ENCODE measurements at places on chromosomes 4 and X.

DNA sequence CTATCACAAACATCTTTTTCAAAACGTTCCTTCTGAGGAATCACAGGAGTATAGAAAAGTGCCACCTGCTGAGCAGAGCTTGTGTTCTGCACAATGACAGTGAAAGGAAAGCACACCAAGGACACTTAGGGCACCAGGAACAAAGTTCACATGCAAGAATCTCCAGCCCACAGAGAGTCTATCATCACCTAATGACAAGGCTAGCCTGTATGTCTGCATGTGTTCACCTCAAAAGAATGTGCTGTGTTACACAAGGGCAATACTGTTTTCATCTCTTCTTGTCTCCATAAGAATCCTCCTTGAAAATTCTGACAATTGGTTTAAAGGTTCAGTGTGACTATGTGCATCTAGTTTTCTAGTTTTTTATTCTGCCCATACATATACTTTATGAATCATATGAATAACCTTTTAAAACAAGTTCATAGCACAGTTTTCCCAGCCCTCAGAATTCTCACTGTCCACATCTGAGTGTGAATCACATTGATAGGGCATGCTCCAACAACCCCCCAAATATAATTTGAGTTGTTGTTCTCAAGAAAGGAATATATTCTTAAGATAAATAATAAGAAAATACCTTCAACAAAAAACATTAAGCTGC lies 118.0 kb downstream of the PWWP3B start:
- no peak for DNase-seq

DNA sequence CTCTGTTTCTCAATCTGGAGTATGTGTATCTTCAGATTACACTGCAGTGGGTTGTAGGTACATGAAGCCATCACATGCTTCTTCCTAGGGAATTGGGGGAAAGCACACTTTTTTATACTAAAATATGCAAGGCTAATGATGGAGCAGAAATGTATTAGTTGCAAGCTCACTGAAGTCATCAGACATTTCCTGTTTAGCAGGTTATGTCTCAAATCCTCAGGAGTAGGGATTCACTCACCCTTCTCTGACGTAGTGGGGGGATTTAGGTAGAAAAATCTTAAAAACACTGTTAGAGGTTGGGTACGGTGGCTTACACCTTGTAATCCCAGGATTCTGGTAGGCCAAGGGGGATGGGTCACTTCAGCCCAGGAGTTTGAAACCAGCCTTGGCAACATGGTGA lies 128.4 kb upstream of the GPC4 start:
- DNase-seq: no peak

DNA sequence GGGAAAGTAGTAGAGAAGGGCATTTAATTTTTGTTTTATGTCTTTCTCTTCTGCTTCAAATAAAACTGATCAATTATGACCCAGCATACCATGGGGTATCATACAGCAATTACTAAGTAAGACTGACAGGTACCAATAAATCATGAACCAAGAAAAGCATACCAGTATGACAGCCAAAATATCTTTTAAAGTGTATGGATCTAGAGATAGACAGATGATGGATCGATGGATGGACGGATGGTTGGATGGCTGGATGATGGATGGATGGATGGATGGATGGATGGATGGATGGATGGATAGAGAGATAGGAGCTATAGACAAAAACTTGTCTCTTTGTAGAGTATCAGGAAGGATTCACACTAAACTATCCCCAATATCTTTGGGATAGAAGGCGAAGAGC lies 1.4 kb downstream of the DDX60L start:
- no peak for DNase-seq

DNA sequence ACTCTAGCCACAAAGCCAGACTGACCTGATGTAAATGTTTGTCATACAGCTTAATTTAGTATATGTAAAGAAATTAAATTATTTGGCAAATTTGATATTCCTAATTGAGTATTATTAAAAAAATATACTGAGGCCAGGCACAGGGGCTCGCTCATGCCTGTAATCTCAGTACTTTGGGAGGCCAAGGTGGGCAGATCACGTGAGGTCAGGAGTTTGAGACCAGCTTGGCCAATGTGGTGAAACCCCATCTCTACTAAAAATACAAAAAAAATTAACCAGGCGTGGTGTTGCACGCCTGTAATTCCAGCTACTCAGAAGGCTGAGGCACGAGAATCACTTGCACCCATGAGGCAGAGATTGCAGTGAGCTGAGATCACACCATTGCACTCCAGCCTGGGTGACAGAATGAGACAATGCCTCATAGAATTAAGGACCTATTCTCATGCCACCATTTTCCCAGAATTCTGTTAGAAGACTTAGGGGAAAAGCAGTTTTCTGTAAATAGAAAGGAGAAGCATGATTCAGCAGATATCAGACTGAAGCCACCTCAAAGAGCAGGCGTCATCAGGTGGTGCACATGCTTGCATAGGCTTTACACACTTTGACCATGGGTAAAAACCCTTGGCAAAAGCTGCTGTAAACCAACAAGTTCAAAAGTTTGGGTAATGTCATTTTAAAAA lies 6.1 kb downstream of the UBQLN2 start:
- no peak for DNase-seq

DNA sequence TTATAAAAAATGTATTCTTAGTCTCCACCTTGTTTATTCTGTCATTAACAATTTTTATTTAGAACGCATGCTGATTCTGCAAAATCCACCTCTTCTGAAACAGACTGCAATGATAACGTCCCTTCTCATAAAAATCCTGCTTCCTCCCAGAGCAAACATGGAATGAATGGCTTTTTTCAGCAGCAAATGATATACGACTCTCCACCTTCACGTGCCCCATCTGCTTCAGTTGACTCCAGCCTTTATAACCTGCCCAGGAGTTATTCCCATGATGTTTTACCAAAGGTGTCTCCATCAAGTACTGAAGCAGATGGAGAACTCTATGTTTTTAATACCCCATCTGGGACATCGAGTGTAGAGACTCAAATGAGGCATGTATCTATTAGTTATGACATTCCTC lies 75.6 kb upstream of the SMARCA5 start:
- DNase-seq: no peak

GRCh38 chr4:99655308-99656081 lies 2.1 kb downstream of the C4orf54 start:
- DNase-seq: no peak

DNA sequence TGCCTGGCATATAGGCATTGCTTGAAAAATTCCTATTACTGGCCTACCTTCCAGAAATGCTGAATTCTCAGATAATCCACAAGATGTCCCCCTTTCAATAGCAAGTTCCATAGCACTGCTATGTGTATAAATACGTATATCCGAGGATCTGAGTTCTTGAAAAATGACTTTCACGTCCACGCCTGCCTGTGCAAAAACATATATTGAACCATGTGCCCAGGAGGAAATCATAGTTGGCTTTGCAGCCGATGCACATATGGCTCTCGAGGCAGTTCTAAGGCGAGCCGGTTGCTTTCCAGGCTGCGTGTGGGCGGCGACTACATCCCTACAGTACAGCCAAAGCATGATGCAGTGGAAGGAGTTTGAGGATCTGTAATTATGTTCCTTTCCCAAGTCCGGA lies 55.4 kb upstream of the ESX1 start:
- no peak for DNase-seq

DNA sequence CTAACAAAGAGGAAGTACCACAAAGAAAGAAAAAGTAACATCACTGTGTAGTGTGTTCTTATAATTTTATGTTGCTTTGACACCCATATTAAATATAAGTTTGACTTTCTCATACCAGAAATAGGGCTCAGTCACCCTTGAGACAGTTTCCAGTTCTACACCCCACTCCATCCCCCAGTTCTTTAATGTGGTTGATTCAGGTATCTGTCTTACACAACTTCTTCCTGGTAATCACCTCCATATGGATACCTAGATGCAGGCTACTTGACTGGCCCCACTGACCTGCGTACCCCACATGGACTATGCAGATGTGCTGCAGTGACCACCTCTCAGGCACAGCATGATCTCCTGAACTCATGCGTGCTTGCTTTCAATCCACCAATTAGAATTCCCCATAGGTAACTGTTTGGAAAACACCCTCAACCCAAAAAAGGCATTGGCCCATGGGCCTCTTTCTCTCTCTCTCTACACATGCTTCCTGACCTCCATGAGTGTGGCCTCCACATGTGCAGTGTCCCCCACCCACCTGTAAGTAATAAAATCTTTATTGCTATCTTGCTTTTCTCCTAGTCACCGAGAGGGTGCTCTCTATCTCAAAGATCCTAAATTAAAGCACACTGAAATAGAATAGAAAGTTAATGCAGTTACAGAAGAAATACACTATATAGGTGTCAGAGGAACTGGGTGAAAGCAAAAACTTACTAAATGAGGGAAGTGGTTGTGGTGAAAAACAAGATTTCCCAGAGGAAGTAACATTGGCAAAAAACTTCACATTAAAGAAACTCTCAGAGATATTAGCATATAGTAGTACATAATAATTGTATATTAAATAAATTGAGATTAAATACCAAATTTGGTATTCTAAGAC lies 98.4 kb downstream of the ZAR1 start:
- no peak for DNase-seq

GRCh38 chrX:155766321-155766720 lies 114.8 kb upstream of the VAMP7 start:
- no peak for DNase-seq

DNA sequence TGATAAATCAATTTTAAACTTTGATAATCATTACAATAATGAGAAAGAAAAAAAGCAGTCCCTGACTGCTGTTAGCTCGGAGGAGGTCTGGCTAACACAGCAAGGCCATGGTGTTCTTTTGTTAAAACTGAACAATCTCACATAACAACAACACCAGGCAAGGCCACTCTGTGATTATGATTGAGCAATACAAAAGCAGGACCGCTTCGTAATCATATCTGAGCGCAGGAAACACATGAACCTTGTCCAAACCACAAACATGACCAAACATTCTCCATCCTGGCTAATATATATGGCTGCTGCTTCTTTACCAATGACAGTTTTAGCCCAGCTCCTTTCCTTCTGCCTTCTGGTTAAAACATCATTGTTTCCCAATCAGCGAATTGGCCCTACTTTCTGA lies 76.8 kb upstream of the DDX53 start:
- no peak for DNase-seq

DNA sequence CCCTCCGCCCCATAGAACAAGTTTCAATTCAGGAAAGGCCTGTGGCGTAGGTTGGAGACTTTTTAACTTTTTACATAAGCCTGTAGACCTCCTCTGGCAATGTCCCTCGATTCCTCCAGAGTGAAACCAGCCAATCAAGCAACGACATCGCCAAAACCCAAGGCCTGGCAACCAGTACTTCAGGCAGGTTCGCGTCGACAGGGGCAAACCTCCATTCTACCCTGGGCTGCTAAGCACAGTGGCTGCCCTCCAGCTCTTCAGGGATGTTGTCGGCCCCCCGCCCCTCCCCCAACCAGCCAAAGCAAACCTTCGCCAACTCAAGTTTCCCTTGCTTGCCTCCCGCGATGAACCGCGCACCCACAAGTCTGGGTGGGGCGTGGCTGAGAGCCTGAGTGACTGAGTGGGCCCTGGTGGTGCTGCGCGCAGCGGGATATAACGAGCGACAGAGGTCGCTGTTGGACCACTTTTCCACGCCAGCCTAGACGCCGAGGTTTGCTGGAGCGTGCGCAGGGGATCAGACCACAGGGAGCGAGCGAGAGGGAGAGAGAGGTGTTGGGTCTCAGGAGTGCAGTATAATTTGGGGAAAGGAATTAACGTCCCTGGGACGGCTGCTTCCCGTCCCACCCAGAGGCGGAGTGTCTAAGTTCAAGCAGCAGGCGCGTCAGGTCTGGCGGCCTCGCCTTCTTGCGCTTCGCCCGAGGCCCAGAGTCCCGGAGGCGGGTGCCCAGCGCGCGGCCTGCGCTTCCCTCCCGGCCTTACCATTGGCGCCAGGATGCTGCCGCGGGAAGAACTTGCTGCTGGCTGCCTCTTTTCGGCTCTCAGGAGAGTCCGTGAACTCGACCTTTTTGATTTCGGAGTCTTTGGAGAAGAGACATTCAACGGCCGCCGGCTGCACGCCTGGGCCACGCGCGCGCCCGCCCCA lies 9.0 kb upstream of the PITX2 start:
- DNase-seq: peak; percentile 85

- DNase-seq: no peak
Observed at GRCh38 chrX:132059973-132060540, 37.0 kb downstream of the STK26 start.

DNA sequence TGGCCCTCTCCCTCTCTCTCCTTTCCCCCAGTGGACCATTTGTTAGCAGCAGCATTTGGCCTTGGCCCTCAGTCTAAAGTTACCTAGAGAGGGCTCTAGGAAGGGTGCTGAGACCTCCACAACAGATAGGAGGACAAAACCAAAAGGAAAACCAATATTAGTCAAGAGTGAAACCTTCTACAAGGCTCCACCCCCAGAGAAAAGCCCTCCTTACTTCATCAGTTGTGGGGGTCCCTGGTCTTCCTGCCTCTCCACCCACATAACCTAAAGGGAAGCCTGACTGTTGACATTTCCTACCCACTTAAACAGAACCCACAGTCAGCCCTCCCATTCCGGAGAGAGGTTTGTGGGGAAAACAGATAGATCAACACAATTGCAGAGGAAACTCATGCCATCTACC lies 4.7 kb upstream of the CD40LG start:
- DNase-seq: no peak

GRCh38 chr4:69738872-69739271 lies 21.5 kb downstream of the SULT1B1 start:
- no peak for DNase-seq

- no peak for DNase-seq
Observed at GRCh38 chr4:26462874-26463273, 27.4 kb downstream of the CCKAR start.

GRCh38 chrX:15566244-15566643 lies 34.5 kb downstream of the ACE2 start:
- no peak for DNase-seq

GRCh38 chrX:35351212-35351611 lies 408.6 kb downstream of the FAM47B start:
- DNase-seq: no peak

DNA sequence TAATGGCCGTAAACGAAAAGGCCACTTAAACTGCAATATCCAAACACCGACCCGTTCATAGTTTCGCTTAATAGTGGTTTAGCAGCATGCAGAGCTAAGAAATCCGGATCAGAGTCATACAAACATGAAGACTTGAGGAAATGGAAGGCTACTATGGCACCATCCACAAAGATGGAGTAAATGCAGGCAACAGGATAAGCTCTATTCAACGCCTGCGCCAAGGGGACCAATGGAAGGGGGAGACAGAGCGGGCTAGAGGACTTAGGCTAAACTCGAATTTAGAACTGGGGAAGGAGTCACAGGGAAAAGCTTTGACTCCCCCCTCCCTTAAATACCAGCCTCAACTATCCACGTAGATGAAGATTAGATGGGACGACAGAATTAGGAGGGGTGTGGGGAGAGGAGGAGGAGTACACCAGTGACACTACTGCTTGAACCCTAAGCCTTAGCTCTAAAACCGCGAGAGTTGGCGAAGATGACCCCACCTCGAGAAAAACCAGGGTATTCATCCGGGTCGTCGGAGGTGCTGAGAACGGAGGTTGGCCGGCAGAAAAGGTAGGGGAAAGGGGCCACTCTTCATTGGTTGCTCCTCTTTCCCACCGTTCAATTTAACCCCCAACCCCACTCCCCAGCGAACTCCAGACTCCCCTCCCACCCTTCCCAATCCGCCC lies 3.5 kb downstream of the HUWE1 start:
- DNase-seq: peak; percentile 50

Data from glutamatergic neuron (in vitro differentiated cells).